ENCODE measurements at places on chromosomes 1 and 21. TPM values are rescaled to one million over a fixed set of nuclear protein-coding genes. Genes with fewer than 3 reads are reported as not detected.

Gene PTGS2
- total RNA-seq = 0.51 TPM

Gene FCRL2
- total RNA-seq = 0.55 TPM

Gene FHAD1
- total RNA-seq = not detected

Gene OLIG1
- not detected for total RNA-seq

Gene SH2D2A
- not detected for total RNA-seq

Gene PDE4B
- total RNA-seq = 15.1 TPM

Gene OLFML2B
- 8.5 TPM for total RNA-seq

Gene OR2M7
- not detected for total RNA-seq

Gene CADM3
- 2.7 TPM for total RNA-seq

Gene OLIG2
- not detected for total RNA-seq

Gene EDARADD
- 0.55 TPM for total RNA-seq

Gene CFHR1
- total RNA-seq = not detected

Gene TINAGL1
- 247 TPM for total RNA-seq

Gene MX2
- 6.6 TPM for total RNA-seq

Gene CD48
- 3.7 TPM for total RNA-seq

Gene SPRR2E
- total RNA-seq = not detected

Gene YBX1
- total RNA-seq = 299 TPM

Gene RRP1
- 11.0 TPM for total RNA-seq

Gene PODN
- total RNA-seq = 20.9 TPM

Gene LIN9
- total RNA-seq = 0.59 TPM

Gene FCMR
- 1.7 TPM for total RNA-seq

Gene RBP7
- 39.7 TPM for total RNA-seq

Gene TRIM67
- total RNA-seq = not detected

Gene GRIK3
- not detected for total RNA-seq

Gene SPRR4
- not detected for total RNA-seq

Gene TMPRSS3
- total RNA-seq = 0.18 TPM

Gene TIAM1
- 74.9 TPM for total RNA-seq

Gene SHISAL2A
- not detected for total RNA-seq

Gene TAF13
- total RNA-seq = 56.3 TPM

Gene S100A7A
- total RNA-seq = not detected

Gene PYHIN1
- not detected for total RNA-seq

Gene KRTAP21-2
- total RNA-seq = not detected

Gene RAB25
- total RNA-seq = 5.5 TPM

Gene RGS1
- total RNA-seq = 19.4 TPM

Gene KIF14
- total RNA-seq = 0.15 TPM

Gene RHOU
- 15.3 TPM for total RNA-seq

Gene FAM167B
- total RNA-seq = not detected

Gene MYOC
- total RNA-seq = 11.4 TPM

Gene PTCH2
- 5.6 TPM for total RNA-seq

Gene THRAP3
- total RNA-seq = 99.1 TPM

Gene GFI1
- not detected for total RNA-seq

Gene GJA9
- not detected for total RNA-seq

Gene SPRR1B
- not detected for total RNA-seq

Gene PEX11B
- 35.9 TPM for total RNA-seq

Gene ZMYND12
- total RNA-seq = not detected

Gene AQP10
- total RNA-seq = not detected

Gene RPE65
- not detected for total RNA-seq

Gene CORT
- 0.79 TPM for total RNA-seq

Gene PTPRU
- 38.5 TPM for total RNA-seq

All from uterus (tissue), 4 donors.